ENCODE measurements at places on chromosomes 12 and 14.
A peak's percentile ranks its signal among the peaks of the same experiment; 100 is the strongest.

DNA sequence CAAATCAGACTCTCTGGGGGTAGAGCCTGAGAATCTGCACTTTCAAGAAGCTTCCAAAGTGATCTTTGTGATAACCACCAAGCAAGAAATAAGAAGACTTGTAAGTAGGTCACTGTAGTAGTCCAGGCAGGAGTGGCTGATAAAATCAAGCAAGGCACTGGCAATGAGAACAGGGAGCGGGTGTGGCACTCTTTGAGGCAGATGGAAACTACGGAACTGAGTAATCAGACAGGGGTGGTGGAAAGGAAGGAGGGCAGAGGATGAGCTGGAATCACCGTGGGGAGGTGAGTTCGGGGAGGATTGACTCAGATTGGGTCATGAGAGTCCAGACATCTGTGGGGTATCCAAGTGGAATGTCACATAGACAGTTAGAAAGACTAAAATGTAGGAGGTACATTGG, 44.4 kb upstream of the PLXNC1 start:
- no peak for DNase-seq

DNA sequence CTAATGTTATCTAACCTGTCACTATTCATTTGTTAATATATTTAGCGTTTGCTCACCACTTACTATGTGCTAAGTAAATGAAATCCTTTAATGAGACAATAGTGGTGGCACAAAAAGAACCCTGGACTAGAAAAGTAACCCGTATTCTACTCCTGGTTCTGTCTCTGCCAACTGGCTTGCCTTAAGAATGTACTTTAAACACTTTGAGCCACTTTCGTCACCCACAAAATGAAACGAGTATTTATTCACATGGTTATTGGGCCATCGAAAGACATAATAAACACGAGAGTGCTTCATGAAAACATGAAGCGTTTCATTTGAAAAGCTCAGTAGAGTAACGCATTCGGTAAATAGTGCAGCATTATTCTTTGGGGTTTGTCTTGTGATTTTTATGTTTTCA, 254.7 kb downstream of the EGLN3 start:
- DNase-seq, result no peak

GRCh38 chr12:131356485-131357184, 354.3 kb upstream of the SFSWAP start:
- no peak for DNase-seq

DNA sequence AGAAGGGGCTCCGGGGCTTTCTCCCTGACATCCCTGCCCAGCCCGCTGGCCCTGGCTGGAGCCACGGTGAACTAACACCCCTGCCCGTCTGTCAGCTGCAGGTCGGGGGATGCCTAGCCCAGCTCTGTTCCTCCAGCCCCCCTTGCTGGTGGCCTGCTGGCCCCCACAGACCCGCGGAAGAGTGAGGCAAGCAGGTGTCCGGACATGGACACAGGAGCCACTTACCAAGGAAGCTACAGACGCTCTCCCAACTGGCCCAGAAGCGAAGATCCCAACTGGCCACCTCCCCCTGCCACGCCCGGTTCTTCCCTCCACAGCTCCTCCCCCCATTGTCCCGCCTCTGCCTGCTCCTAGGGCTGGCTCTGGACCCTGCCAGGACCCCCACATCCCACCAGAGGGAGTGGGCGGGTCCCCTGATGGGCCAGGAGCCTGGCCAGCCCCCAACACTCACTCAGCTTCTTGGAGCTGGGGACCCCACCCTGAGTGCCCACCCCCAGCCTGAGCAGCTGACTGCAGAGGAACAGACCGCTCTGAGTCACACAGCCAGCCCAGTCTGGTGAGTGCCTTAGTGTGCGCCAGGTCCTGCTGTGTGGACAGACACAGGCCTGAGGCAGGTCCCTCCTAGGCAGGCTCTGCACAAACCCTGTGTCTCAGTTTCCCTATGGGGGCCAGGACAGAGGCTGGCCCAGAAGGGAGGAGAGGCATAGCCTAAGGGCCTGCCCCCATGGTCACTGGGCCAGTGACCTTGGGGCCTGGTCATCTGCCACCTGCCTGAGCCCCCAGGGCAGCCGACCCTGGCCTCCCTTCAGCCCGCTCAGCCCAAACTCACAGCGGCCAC, 7.7 kb downstream of the AHNAK2 start:
- no peak for DNase-seq

DNA sequence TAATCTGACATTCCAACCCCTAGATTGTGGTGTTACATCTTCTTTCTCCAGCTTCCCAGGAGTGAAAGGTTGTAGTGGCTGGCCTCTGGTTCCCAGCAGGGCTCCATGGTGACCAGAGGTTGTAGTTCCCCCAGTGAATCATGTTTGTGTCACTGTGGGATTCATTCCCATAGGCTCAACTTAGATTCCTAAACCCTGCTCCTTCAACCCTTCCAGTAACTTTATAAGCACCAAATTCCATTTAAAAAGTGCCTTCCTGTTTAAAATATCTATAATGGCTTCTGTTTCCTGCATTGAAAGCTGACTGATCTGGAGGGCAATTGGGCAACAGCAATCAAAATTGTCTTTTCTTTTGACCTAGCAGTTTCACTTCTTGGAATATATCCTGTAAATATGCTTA, 40.5 kb upstream of the TBC1D15 start:
- no peak for DNase-seq

DNA sequence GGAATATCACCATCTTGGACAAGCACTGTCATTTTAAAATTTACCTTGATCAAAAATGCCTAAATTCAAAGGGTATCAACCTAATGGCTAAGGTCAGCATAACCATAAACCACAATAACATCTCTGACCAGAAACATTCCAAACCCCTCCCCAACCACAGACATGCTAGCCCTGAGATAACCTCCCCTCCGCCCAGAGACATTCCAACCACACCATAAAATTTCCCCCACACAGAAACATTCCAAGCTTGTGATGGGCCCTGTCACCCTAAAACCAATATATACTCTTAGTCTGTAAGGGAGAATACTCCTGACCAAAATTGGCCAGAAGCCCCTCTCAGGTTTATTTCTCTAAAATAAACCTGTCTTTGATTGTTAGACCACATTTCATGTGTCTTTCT, 17.7 kb downstream of the EPYC start:
- DNase-seq, result no peak

GRCh38 chr12:30939234-30939633, 12.7 kb downstream of the TSPAN11 start:
- no peak for DNase-seq

DNA sequence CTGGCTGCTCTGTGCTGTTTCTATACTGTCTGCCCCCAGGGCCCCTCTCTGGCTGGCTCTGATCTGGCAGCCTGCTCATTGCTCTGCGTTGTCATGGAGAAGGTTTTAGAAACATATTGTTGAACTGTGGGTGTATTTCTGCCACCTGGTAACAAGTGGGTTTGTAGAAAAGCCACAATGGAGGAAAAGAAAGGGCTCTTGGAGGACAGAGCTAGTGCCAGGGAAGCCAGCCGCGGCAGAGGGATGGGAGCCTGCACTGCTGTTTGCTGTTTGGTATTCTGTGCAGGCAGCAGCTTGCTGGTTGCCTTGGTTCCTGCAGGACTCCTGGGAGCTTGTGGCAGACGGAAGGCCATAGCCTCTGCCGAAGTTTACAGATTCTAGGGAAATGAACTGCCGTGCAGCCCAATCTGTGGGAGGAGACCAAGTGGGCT, 15.1 kb downstream of the CCDC177 start:
- DNase-seq, result no peak

GRCh38 chr14:92005019-92005418, 34.8 kb downstream of the TRIP11 start:
- no peak for DNase-seq

DNA sequence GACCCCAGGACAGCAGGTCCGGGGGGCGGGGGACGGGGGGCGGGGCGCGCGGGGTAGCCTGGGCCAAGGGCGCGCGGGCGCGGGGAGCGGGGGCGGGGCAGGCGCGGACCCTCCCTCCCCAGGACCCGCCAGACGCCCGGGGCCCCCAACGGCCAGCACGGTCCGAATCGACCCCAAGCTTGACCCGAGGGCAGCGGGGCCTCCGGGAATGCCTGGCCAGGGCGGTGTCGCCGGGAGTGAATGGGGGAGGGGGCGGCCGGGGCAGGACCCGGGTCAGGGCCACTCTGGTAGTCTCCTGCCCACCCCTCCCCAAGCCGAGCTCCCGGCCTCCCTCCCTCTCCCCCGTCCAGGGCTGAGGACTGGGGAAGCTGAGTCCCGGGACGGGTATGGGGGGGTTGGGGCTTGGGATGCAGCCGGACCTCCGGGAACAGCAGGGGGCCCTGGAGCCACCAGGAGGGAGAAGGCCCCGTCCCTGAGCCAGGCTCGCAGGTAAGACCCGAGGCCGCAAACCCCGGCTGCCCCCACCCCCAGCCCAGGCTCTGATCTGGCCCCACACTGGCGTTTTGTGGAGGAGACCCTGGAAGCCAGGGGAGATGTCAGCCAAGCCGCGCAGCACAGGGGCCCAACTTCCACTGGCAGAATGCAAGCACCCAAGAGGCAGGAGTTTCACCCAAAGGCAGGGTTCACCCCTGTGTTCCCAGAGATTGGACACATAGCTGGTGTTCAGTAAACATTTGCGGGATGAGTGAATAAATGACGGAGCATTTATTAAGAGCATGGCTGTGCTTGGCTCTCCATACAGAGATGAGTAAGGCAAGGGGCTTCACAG, 545 bp upstream of the GALNT9 start:
- DNase-seq, result no peak

DNA sequence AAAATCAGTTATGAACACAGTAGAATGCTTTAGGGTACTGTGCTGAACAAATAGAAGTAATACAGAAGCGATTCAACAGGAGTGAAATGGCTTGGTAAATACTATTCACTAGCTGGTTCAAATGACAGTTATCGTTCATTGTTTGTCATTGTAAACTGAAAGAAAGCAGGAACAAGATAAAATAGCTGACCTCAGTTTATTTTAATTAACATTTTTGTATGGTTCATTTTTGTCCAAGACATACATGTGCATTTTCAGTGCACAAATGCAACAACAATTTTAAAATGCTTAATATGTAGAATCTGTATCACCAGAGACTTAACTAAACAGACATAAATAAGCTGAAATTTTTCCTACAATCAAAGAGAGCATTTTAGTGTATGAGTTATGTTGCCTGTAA, 49.9 kb downstream of the ALX1 start:
- DNase-seq, result no peak

- DNase-seq, result no peak
These were observed 68.2 kb downstream of the DAD1 start for GRCh38 chr14:22520796-22521195.

GRCh38 chr14:81341370-81341769, 58.8 kb downstream of the STON2 start:
- DNase-seq, result no peak

DNA sequence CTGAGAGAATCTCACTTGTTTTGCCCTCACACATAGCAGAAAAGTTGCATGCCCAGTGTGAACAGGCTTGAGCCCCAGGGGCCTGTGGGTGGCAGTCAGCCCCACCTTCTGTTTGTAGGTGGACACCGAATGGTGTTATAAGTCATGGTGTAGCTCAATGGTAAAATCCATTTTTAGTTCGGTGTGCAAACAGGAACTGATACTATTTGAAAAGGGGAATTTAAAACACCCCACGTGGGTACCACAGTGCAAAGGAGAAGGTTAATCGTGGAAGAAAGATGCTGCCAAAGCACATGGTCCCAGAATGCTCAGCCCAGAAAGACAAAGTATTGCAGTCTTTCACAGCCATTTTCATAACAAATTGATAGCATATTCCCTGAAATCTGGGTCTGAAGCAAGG, 71.8 kb upstream of the GZMB start:
- no peak for DNase-seq

DNA sequence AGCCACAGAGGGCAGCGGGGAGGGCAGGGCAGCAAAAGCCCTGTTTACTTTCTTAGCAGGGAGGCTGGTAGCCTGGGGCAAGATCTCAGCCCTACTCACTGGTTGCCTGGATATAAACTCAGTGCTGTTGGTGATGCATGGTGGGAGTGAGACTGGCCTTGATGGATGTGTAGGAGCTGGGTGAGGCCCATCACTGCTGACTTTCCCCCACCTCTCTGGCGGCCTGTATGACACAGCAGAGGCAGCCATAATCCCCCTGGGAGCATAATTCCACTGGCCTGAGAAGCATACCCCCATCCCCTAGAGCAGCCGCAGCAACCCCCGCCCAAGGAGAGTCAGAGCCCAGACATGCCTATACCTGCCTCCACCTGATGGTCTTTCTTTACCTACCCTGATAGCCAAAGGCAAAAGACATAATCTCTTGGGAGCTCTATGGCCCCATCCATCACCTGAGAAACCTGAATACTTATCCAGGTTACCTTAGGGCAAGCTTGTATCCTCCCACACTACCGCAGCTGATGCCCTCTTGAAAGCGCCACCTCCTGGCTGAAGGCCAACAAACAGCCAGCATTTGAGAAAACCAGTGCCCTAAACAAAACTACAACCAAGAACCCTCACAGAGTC, 59.3 kb downstream of the DNAI7 start:
- peak; percentile 49 for DNase-seq

- DNase-seq, result no peak
These were observed 166.1 kb downstream of the PAWR start for GRCh38 chr12:79524507-79525148.

DNA sequence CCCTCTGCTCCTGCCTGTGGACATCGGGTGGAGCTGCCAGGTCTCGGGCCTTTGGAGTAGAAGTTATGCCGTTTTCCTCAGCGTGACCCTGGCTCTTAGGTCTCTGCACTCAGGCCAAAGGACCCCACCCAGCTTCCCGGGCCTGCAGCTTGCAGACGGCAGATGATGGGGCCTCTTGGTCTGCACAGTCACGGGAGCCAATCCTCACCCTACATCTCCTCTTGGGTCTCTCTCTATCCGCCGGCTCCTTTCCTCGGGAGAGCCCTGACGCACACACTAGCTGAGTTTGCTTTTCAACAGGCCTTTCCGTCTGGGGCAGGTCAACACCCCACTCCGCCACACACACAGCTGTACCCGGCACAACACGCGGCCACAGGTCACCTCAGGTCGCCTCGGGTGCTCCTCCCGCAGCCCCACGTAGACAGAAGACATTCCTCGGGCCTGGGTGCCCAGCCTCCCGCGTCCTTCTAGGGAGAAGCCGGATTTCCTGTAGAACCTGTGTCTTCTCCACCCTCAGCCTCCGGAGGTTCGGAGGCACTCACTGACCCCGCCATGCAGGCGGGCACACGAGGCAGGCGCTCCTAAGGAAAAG, 9.9 kb downstream of the GALNT9 start:
- DNase-seq, result no peak

DNA sequence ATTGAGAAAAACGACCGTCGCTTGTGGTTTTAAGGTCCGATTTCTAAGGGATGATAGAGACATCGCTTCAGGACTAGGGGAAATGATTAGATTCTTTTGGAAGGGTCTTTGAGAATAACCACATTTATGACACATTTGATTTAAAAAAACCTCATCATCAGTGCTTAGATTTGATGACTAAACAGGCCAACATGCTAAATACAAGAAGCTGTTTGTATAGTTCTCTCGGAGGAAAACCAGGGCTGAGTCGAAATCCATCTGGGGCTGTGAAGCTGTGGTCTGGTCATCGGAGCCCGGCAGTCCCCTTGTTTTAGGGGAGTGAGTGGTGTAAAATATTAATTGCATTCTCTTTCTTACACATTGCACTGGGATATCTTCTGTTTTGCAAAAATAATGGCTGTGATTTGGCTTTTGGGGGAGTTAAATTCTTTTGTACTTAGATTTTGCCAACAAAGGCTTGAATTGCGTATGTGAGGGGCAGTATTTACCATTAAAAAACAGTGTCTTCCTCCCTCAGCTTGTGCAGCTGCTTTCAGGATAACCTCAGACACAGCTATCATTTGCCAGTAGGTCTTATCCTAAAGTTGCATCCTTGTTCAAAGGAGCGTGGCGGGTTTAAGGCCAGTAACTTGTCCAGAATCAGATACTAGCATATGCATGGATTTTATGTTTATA, 550 bp downstream of the GNG2 start:
- no peak for DNase-seq
